ENCODE measurements at places on chromosomes 13 and 19. TPM values are rescaled to one million over a fixed set of nuclear protein-coding genes. Genes with fewer than 3 reads are reported as not detected.

Gene F7
- 0.26 TPM for total RNA-seq

Gene LENG1
- 4.9 TPM for total RNA-seq

Gene ZNF471
- total RNA-seq: 1.5 TPM

Gene HMGB1
- 611 TPM for total RNA-seq

Gene LHFPL6
- 1.4 TPM for total RNA-seq

Gene METTL21C
- total RNA-seq: not detected

Gene ZNF541
- total RNA-seq: 0.09 TPM

Gene CEACAM16
- not detected for total RNA-seq

Gene EPS8L1
- total RNA-seq: 43.8 TPM

Gene RNASEH2A
- total RNA-seq: 71.3 TPM

Gene LYPD5
- 0.39 TPM for total RNA-seq

Data from WTC11 (cell line).